PC-9 (cell line): ENCODE measurements at places on chromosomes 4 and X.

DNA sequence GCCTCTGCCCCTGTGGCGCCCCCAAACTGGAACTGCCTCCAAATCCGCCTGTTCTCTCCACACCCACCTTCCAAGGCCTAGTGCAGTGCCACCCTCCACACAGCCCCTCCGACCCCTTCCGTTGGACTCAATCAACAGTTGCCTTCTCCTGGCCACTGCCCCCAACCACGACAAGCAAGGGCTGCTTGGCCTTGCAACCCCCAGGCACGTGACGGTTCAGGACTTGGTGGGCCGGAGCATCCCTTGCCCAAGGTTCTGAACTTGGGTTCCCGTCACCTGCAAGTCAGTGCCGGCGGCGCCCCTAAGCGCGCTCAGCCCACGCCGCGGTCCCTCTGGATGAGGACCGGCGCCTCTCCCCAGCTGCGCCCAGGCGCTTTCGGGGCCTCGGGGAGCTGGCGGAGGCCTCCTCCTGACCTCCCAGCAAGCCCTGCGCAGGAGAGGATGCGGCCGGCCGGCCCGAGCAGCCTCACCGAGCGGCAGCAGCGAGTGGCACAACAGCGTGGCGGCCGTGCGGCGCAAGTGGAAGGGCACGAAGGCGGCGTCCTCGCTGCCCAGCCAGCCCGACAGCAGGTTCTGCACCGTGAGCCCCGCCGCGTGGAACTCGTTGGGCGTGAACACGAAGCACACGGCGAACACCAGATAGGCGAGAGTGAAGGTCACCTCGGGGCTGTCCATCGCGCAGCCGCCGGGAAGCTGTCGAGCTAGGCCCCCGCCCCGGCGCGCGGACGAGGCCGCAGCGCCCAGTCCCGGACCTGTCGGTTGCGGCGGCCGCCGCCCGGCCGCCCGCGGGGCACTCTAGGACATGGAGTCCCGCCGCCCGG is 750 bp downstream of the TMEM129 start:
- no peak for DNase-seq

GRCh38 chrX:84735025-84735424 is 232.8 kb upstream of the HDX start:
- no peak for DNase-seq

DNA sequence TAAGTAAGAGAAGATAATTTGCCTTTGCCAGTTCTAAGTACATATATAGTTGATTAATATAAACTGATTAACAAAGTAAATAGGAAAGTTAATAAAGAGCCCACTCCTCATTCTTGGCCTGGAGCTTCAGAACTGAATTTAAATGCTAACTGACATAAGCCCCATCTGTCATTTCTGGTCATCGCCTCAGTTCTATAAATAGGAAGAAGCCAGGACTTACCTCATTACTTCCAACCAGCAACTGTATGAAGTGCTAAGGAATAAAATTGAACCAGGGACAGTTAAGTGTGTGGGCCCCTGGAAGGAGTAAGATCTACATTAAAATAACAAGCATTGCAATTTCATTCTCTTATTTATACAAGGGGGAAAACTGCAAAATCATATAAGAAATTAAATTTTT is 52.0 kb upstream of the PDLIM5 start:
- no peak for DNase-seq

DNA sequence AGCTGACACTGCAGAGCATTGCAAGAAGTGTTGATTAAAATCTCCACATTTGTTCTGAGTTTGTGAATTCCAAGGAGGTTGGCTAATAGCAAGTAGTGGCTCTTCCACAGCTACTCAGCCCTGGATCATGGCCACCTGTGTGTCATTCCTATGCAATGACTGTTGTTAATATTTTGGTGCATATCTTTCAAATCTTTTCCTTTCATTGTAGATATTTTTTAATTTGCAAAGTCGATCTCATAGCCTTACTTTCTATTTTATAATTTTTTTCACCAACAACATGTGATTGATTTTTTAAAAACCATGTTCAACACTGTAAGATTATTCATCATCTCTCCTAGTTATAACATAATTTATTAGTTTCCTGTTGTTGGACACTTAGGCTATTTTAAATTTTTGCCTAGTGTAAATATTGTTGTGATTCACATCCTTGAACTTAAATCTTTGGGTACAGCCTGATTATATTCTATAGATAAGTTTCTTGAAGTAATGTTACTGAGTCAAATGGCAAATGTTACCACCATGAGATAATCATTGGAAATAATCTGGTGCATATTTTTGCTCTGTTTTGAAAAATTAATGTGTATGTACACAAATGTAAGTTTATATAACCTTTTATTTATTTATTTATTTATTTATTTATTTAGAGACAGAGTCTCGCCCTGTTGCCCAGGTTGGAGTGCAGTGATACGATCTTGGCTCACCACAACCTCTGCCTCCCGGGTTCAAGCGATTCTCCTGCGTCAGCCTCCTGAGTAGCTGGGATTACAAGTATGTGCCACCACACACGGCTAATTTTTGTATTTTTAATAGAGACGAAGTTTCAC is 17.1 kb upstream of the ARHGAP10 start:
- DNase-seq: peak; percentile 58
